Esophagus mucosa (tissue), 1 donor: ENCODE measurements at places on chromosomes 13 and 19.

DNA sequence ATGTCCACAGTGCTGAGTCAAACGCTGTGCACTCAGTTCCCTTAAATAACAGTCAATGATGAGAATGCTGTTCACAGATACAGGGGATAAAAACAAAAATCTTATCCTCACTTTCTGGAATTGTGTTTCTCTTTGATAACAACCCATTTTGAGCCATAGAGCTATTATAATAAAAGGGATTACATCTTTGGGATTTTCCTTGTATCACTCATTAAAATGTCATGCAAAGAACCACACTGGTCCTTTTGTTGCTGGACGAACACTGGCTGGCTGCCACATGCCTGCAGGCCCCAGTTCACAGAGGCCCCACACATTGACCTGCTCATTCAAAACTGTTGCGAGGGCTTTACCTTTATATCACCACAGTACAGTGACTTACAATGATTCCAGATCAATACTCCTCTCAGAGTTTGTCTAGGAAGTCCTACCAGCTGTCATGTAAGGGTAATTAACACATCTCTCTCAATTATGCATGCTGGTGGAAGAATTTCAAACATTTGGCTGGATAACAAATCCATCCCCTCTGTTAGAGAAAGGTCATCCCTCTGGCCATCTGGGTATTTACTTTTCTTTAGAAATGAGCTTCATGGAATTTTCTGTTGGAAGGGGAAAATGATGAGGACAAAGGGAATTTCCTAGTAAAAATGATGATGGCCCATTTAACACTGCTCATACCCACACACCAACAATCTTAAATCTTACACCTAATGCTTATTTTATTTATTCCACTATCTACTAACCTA is 85.9 kb downstream of the MBNL2 start:
- no peak for ATAC-seq

- no peak for ATAC-seq
Measured at GRCh38 chr13:90485436-90485835, 862.1 kb upstream of the MIR17HG start.

DNA sequence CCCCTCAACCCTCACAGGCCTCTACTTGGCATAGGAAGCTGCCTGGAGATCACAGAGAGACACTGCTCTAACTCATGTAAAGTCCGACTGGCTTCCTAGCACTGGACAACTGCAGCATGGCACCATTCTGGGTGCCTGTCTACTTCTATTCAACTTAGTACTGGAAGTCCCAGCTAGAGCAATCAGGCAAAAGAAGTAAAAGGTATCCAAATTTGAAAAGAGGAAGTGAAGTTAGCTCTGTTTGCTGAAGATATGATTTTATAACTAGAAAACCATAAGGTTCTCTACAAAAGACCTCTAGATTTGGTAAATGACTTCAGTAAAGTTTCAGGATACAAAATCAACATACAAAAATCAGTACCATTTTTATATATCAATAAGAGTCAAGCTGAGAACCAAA is 1017.6 kb downstream of the PCDH9 start:
- no peak for ATAC-seq

DNA sequence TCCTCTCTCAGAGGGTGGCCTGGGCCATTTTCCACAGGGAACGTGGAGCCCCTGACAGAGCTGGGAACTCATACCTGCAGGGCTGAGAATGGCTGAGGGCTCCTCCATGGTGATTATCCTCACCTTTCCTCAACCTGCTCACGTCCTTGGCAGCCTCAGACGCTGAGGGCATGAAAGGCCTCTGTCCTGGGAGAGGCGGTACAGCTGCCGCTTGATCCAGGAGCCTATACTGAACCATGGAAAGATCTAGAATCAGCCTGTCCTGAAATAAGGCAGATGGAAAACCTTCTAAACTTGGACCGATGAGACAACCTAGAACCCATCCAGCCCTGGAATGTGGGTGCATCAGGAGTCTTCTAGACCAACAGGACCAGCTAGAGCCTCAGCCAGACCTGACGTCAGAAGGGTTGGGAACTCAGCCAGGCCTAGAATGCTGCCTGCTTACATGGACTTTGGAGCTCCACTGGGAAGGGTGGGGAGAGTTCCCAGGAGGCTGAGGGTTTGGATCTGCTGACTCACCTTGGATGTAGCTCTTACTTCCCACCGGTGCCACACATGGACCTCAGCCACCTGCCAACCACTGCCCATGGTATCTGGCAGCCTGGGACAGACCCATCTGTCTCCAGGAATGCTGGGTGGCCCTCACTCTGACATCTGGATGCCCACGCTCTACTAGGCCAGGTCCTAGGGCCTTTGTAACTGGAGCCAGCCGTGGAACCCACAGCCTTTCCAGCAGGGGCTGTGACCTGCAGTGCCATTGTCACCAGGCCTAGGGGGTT is 7.5 kb downstream of the KCTD15 start:
- ATAC-seq: peak; percentile 79

DNA sequence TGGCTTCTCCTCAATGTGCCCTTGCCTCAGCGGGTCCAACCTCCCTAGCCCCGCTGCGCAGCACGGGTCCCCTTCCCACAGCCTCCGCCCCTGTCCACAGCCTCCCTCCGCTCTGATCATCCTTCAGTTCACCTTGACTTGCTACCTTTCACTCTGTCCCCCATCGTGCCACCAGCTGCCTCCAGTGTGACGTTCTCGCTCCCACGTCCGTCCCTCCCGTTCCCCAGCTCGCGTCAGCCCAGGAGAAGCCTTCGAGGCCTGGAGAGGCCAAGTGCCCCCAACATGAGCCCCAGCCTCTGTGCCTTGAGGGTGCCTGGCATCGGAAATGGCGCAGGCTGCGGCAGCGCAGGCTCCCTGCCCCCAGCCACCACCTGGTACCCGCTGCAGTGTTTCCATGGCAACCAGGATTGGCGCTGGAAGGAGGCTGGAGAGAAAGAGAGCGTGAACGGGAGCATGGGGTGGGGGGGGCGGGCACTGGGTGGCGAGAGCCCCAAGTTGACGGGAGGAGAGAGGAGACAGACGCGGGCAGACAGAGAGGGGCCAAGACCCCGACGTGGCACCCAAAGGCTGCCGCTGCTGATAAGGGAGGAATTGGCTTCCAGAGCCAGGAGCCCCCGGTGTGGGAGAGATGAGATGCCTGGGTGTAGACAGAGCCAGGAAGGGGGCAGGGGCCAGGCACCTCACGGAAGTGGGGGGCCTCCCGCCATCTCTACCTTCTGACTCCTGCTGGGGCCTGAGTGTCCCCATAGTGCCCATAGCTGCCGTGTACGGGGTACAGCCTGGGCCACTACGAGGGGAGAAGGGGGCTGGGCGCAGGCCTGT is 844 bp upstream of the ASPDH start:
- ATAC-seq: no peak

DNA sequence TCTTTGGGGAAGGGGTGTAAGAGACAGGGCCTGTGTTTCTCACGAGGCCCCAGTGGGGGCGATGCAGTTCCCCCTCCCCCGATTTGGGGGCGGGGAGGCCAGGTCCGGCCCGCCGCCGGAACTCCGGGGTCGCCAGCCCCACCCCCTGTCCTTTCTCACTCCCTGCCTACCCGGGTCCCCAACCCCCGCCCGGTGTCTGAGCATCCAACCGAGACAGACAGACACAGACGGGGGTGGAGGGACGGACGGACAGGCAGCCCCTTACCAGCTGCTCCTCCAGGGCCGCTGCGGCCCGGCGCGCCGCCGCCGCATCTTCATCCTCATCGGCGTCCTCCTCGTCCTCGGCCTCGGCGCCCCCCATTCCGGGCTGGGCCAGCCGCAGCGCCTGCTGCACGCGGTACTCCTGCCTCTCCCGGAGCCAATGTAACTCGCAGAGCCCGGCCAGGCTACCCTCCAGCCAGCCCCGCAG is 397 bp downstream of the DACT3 start:
- ATAC-seq: peak; percentile 1

GRCh38 chr13:102035969-102036368 is 365.9 kb downstream of the FGF14 start:
- no peak for ATAC-seq

DNA sequence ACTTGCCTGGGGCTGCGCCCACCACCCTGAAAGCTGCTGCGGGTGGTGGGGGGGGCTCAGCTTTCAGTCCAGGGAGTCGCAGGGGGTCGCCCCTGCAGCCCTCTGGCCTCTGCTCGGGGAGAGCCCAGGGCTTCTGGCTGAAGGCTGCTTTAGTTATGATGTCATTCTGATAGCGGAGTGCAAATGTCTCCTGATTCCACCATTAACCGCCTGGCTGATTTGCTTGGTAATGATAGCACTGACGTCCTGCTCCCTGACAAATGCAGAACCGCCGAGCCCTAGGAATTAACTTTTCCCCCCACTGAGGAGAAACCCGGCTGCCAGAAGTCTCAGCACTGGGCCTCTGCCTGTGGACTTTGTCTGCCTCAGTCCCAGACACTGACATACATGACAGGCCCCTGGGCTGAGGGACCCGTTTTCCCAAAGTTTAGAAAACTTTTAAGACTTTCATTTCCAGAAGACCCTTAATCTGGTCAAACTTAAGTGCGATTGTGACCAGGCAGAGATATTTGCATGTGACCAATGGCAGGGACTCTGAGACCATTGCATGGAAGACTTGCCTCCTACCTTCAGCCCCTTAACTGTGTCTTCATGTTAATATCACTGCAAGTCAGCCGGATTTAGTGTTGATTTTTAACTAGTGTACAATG is 142.5 kb upstream of the ZNF536 start:
- ATAC-seq: no peak

- no peak for ATAC-seq
Measured at GRCh38 chr13:102974317-102975087, 91.7 kb downstream of the SLC10A2 start.
